CD4-positive, alpha-beta T cell treated with Interleukin-17A for 1 hour (primary cell): ENCODE measurements at places on chromosomes 5 and 9.

- no peak for DNase-seq
These were observed 546.8 kb upstream of the FTMT start for GRCh38 chr5:121304838-121305237.

DNA sequence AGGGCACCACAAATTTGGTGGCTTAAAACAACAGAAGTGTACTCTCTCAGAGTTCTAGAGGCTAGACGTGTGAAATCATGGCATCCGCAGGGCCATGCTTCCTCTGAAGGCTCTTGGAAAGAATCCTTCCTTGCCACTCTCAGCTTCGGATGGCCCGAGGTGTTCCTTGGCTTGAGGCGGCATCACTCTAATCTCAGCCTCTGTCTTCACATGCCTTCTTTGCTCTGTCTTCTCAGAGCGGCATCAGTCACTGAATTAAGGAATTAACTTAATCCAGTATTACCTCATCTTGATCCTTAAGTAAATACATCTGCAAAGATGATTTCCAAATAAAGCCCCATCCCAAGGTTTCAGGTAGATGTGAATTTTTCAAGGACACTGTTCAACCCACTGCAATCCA lies 211.1 kb upstream of the TRIM32 start:
- DNase-seq, result no peak

DNA sequence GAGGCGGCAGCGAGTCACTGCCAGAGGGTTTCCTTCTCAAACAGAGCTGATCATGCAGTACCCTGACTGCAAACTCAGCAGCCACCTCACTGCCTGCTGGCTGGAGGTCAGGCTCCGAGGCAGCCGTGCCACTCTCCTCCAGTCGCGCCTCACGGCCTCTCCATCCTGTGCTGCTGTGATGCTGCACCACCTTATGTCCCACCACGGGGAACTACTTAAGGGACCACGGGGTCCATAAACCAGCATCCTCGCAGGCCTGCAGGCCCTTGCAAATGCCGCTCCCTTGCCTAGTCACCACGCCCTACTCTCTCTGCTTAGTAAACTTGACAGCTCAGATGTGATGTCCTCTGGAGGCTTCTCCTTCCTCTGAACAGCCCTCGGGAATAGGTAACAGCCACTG lies 99.2 kb downstream of the CRB2 start:
- no peak for DNase-seq

DNA sequence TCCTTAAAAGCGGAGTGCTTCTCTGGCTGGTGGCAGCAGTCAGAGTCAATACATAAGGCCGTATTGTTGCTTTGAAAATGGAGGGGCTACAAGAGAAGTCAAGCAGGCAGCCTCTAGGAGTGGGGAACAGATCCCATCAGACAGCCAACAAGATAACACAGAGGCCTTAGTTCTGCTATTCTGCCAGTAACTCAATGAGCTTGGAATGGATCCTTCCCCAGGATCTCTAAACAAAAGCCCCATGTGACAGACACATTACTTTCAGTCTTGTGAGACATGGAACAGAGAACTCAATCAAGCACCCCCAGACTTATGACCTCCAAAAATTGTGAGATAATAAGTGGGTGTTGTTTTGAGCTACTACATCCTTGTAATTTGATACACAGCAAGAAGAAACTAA lies 158.6 kb downstream of the RFX3 start:
- DNase-seq, result no peak

DNA sequence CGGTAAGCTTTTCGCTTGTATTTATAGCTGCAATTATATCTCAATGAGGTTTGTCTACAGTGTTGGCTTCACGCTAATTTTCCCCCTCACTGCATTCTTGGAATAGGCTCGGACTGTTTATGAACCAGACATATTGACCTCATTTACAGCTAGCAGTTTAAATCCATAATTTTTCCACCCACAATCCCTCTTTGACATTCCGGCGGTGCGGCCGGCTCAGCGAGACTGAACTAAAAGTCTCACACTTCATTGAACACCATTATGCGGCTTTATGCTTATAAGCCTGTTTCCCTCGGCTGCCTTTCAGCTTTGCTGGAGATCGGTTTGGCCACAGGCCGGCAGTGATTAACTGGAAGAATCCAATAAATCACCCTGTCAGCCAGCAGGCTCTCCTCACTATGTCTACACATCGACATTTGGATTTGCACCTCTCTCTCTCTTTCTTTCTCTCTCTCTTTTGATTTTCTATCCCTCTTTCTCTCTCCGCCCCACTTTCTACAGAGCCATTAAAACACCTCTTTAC lies 315.0 kb upstream of the TLE4 start:
- no peak for DNase-seq

- no peak for DNase-seq
These were observed 440.3 kb downstream of the PLK2 start for GRCh38 chr5:58019614-58020013.

DNA sequence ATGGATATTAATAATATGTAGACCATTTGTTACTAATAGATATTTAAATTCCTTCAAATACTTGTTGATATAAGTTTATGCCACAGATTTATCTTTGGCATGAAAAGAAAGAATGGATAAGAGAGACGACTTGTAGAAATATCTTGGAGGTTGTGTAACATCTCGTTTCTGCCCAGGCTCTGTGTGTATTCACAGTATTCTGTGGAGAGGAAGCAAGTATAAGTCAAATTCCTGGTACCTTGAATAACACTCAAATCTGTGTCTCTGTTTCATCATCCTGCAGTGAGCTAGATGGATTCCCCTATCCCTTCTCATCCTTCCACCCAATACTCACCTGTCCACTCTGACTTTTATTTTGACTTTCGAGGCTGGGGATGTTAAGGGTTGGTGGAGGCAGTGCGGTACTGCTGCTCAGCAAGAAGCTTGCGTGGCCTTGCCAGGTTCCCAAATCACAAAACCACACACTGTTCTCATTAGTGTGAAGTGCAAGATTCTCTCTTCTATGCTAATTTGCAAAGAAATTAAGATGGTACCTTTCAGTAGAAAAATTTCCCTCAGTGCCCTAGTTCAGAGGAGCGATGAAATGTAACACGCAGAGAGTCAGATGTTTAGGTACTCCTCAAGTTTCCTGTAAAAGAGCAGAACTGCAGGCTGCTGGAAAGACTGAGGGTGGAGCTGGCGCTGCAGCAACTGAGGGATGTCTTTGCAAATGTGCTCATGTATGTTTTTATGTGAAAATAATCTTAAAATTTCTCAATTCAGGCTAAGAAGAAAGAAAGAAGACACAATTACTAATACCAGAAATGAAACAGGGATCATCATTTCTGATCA lies 42.6 kb upstream of the ANKRD18A start:
- DNase-seq, result no peak

DNA sequence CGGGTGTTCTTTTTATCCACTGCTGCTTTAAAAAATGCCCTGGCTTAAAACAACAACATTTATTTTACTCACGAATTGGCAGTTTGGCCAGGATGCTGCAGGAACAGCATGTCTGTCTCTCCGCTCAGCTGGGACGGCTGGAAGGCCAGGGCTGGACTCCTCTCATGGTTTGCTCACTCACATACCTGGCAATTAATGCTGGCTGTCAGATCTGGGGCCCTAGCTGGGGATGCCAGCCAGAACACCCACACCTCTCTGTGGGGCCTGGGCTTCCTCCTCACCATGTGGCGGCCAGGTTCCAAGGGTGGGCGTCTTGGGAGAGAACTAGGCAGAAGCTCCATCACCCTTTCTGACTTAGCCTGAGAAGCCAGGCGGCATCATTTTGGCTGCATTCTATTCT lies 189.1 kb upstream of the IL12B start:
- DNase-seq, result no peak

DNA sequence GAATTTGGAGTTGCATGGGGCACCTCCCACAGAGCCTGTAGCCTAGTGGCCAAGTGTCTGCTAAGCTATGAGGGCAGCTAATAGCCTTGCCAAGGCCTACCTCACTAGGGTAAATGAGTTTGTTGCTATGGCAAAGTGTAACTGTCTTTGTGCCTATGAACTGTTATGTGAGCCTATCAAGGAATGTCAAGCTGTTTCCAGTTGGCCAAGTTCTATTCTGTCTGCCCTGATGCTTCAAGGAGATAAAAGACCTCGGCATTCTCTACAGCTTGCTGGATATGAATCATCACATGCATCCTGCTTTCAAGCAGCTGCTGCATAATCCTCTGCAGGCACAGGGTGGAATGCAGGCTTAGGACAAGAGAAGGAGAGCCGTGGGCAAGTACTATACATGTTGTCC lies 69.8 kb upstream of the CCDC112 start:
- DNase-seq, result no peak

DNA sequence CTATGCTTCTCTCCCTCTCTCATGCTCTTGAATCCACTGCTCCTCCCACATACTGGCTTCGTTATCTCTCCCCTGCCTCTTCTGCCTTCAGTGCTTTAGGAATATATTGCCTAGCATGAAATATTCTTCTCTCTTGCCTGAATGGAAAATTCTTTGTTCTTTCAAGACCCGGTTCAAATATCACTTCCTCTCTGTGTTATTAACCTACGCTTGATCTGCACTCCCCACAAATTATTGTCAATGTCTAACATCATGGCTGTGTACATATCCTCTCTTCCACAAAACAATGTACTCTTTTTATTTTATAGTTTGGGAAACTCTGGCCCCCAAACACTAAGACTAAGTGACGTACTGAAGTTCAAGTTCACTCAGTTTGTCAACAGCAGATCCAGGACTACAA lies 211.0 kb downstream of the SEC61B start:
- no peak for DNase-seq

GRCh38 chr5:33494466-33494865 lies 53.7 kb downstream of the TARS1 start:
- no peak for DNase-seq

- no peak for DNase-seq
These were observed 19.7 kb downstream of the GPR107 start for GRCh38 chr9:130073373-130073772.

DNA sequence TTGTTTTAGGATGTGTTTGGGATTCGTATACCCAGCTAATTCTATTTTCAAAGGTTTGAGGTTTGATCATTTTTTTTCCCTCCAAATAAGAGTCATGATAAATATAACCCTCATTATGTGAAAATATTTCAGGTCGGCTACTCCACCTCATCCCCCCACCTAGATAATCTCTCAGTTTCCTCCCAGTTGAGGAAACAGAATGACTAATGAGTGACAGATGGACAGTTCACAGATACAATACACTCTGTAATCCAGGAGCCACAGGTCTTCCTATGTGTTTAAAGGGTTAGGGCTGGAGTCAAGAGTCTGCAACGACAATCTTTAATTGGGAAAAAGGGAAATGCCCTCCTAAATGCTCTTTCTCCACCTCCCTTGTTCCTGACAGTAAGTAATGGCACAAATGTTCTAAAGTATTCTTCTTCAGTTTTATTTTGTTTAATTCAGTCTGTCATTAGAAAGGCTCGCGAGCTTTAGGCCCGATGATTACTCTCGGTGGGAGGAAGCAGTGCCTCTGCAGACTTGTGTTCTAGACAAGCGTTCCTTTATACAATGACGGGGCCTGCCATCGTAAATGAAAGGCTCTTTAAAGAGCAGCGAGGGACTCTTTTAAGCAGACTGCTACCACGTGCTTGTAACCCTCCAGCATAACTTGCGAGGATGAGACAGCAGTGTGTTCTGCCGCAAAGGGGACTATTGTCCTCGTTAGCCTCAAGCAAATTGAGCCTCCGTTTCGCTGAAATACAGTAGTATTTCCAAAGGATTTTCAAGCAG lies 69.0 kb downstream of the MEF2C start:
- DNase-seq, result no peak

- no peak for DNase-seq
These were observed 250.5 kb upstream of the PDE4D start for GRCh38 chr5:60143942-60144549.

GRCh38 chr5:52705720-52706119 lies 82.0 kb upstream of the ITGA1 start:
- peak; percentile 18 for DNase-seq
